ENCODE measurements at places on chromosomes 12 and 14.

- DNase-seq = no peak
Observed at GRCh38 chr14:74083161-74083560, 1.1 kb downstream of the ALDH6A1 start.

DNA sequence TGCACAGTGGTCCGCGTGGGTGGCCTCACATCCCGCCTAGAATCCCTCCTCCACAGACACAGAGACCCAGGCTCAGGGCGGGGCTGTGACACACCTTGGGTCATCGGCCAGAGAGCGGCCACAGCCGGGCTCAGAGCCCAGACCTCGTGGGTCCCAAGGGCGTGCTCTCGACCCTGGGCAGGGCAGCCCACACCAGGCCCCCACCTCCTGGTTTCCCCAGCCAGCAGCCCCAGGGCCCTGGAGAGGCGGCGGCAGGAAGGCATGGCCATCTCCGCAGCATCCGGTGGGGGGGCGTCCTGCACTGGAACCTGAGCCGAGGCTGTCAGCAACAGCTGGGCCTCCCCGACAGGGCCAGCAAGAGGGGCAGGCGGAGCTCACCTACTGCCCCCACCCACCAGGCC, 15.2 kb downstream of the JAG2 start:
- DNase-seq = no peak

DNA sequence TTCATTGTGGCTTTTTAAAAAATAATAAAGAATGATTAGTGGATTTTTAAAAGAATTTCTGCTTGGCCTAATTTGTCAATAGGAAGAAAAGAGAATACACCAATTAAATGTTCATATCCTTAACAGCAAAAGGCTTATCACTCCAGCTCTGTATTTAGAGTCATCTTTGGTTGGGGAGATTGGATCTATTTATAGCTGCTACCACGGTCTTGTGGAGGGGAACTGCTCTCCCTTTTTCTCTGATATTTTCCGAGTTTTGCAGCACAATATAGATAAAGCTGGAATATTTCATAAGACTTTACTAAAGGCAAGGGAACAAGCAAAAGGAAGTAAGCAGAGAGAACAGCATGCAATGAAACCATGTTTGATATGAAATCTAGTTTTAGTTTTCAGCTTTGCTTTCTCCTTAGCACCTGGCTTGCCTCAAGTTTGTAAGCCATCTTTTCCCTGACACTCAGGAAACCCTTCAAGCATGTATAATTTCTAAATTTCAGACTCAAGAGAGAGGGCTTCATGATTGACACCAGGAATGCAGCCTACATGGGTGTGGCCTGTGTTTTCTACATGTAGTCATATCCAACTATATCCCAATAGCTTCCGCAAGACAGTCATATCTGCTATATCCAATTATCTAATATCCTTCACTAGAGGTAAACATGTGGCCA, 35.2 kb downstream of the BRMS1L start:
- DNase-seq = no peak

DNA sequence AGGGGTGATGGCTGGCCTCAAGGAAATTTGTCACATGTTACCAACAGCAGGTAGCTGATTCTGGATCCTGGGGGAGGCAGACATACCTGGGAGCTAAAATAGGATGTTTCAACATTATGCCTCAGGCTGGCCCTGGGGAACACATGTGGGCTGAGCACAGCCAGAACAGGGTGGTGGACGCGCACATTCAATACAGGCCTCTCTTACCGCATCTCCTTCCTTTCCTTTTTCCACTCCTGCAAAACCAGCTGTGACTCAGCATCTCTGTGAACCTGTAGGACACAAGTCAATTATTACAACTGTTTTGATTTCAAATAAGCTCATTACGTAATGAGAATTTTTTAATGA, 61.0 kb downstream of the NT5DC3 start:
- DNase-seq = no peak

DNA sequence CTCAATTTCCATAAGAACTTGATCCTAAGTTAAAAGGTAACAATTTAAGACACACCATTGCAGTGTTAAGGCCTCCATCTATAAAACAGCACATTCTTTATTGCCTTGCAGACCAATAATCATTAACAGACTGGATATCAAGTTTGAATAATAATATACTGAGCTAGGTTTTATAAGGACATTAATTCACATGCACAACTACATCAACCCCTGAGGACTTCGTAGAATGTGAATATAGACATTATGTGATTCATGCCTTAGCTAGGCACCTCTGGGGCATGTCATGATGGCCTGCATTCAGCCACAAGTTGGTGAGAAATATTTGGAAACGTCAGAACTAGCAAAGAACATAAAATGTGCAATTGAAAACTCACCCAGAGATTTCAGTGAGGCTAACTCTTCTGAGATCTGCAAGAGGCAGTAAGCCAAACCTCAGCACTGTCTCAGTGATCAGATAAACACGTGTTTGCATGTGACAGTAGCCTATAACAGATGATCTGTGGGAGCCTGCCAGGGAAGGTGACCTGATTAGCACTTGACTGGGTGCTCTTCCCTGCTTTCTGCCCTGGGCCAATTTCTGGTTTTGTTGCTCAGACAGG, 492.2 kb downstream of the FLRT2 start:
- DNase-seq = no peak

GRCh38 chr14:100134586-100134985, 24.9 kb downstream of the DEGS2 start:
- no peak for DNase-seq

GRCh38 chr12:89858718-89859117, 150.1 kb upstream of the ATP2B1 start:
- DNase-seq = no peak

- DNase-seq = no peak
Observed at GRCh38 chr12:46627686-46628085, 198.1 kb downstream of the SLC38A4 start.

DNA sequence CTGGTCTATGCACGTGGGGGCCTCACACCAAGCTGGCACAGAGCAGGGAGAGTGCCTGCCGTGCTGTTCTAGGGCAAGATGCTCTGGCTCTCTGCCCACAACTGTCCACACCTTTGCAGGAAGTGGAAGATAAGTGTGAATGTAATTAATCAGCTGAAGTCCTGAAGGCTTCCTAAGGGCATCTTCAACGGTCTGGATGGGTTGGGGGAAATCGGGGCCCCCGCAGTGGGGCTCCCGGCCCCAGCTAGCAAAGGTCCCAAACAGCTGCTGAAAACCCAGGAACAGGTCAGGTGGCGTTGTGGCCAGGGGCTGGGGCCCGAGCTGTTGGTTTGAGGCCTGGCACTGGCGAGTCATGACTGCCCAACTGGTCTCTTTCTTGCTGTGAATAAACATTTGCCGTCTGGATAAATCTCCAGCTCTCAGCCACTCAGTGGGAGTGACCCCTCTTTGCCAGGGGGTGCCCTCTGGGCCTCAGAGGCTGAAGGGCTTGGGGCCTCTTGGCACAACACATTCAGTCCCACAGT, 6.7 kb upstream of the SLC25A29 start:
- no peak for DNase-seq

DNA sequence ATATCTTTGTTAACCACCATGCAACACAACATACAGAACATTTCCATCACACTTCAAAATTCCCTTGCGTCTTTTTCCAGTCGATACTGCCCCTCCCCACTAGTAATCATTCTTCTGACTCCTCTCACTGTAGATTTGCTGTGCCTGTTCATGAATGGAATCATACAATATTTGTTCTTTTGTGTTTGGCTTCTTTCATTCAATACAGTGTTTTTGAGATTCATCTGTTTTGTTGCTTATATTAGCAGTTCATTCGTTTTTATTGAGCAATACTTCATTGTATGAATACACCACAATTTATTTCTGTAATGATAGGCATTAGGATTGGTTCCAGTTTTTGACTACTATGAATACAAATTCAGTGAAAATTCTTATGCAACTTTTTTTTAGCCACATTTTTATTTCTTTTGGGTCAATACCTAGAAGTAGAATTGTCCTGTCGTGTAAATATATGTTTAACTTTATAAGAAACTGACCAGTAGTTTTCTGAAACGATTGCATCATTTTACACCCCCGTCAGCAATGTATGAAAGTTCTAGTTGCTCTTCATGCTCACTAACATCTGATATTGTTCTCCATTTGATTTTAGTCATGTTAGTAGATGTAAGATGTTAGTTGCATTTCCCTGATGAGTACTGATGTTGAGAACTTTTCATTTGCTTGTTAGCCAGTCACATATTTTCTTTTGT, 127.5 kb downstream of the TGFB3 start:
- DNase-seq = no peak

- DNase-seq = no peak
Observed at GRCh38 chr12:55682087-55682796, 25.5 kb downstream of the ITGA7 start.

- no peak for DNase-seq
Observed at GRCh38 chr14:81123811-81124210, 96.9 kb downstream of the GTF2A1 start.

DNA sequence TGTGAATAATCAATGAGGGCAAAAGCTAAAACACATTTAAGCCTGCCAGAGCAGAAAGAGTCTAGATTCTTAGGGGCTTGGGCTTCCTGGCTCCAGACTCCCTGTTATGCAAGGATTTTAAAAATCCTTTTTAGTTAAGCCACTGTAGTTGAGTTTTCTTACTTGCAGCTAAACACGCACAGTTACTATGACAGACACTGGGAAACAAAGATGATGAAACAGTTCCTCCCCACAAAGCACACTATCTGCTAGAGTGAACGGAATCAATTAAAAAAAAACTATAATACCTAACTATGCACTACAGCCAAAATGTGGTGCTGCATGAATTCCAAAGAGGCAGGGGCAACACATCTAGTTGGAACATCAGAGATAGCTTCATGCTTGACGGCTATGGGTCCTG, 28.2 kb downstream of the RPS6KA5 start:
- DNase-seq = no peak
